ENCODE measurements at places on chromosomes 5 and 9. TPM values are rescaled to one million over a fixed set of nuclear protein-coding genes. Genes with fewer than 3 reads are reported as not detected.

RALGPS1 gene
- total RNA-seq = 15.1 TPM

SCGB3A2 gene
- 1.0 TPM for total RNA-seq

NEURL1B gene
- 53.7 TPM for total RNA-seq

GRCh38 chr9:24045150-24045549, 219.1 kb upstream of the ELAVL2 start:
- no peak for DNase-seq

- no peak for DNase-seq
These were observed 75.2 kb downstream of the F2RL2 start for GRCh38 chr5:76547891-76548524.

FOXD4L6 gene
- not detected for total RNA-seq

FOXD4L5 gene
- 0.27 TPM for total RNA-seq
